ENCODE measurements at places on chromosomes 3 and 15. TPM values are rescaled to one million over a fixed set of nuclear protein-coding genes. Genes with fewer than 3 reads are reported as not detected.
A peak's percentile ranks its signal among the peaks of the same experiment; 100 is the strongest.

- H3K27ac ChIP-seq, result peak overlapping the region; percentile 46
- peaks cover 38% of the 10 kb centered on the region for H3K4me1 ChIP-seq
- no peak for ATAC-seq
- H3K27me3 ChIP-seq, result no peaks in the 10 kb centered on the region
- no peaks in the 10 kb centered on the region for H3K36me3 ChIP-seq
Measured at GRCh38 chr15:85396554-85396953, 16.2 kb downstream of the AKAP13 start.

DNA sequence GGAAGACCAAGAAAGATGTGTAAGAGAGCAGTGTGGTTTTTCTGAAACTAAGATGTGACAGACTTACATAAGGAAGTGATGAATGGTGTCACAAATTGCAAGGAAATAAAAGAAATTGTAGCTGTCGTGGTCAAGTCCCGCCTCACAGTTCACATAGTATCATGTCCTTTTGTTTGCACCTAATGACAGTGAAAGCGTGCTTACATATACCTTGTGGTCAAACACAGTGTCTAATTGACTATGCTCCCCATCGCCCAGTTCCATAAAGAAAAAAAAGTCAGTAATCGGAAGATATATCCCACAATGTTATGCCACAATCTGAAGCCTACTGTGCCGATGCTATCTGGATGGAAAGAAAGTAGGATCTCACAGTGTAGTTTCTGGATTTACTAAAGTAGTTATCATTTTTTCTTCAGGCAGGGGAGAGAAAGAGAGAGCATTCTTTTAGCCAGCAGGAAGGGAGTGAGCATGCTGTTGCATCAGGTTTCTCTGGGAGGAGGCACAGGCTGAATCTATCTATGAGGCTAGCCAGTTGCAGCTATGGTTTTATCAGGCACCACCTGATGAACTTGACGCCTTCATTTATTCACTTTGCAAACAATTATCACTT is 9.8 kb upstream of the PLSCR1 start:
- peak; percentile 33 for ATAC-seq
- no peaks in the 10 kb centered on the region for H3K36me3 ChIP-seq
- peaks cover 14% of the 10 kb centered on the region for H3K4me1 ChIP-seq
- H3K27ac ChIP-seq, result no peak overlapping the region
- H3K4me3 ChIP-seq, result no peak overlapping the region

HTR3E gene
- total RNA-seq, result not detected

DNA sequence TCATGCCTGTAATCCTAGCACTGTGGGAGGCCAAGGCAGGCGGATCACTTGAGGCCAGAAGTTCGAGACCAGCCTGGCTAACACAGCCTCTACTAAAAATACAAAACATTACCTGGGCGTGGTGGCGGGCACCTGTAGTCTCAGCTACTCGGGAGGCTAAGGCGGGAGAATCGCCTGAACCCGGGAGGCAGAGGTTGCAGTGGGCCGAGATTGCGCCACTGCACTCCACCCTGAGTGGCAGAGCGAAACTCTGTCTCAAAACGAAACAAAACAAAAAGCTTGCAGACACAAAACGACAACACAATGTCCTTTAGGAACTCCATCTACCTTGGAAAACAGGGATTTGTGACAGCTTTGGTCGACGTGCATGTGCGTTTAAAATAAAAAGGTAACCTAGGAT is 716 bp upstream of the KLHL24 start:
- H3K36me3 ChIP-seq, result no peaks in the 10 kb centered on the region
- H3K27me3 ChIP-seq, result no peaks in the 10 kb centered on the region
- H3K27ac ChIP-seq, result peak overlapping the region; percentile 81

PPP1R14D gene
- total RNA-seq, result not detected

COL6A5 gene
- not detected for total RNA-seq

- ATAC-seq, result no peak
- H3K4me1 ChIP-seq, result no peaks in the 10 kb centered on the region
Measured at GRCh38 chr3:161991901-161992540, 495.4 kb downstream of the OTOL1 start.

GOLGA8Q gene
- not detected for total RNA-seq

DNA sequence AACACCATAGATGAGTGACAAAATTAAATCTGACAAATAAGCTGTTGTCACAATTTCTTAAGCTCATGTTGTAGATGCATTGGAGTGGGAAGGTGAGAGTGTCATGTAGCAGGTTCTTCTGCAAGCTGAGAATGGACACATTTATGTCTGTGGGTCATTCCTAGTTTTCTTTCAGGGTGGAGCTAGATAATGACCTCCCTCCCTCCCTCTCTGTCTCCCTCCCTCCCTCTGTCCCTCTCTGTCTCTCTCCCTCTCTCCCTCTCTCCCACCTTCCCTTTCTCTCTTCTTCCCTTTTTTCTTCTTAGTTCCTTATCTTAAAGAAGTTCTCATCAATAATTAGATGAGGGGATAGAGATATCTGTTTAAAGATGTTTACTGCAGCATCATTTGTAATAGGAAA is 36.0 kb downstream of the PXYLP1 start:
- peaks cover 25% of the 10 kb centered on the region for H3K4me1 ChIP-seq
- H3K36me3 ChIP-seq, result peaks cover under 1% of the 10 kb centered on the region

DNA sequence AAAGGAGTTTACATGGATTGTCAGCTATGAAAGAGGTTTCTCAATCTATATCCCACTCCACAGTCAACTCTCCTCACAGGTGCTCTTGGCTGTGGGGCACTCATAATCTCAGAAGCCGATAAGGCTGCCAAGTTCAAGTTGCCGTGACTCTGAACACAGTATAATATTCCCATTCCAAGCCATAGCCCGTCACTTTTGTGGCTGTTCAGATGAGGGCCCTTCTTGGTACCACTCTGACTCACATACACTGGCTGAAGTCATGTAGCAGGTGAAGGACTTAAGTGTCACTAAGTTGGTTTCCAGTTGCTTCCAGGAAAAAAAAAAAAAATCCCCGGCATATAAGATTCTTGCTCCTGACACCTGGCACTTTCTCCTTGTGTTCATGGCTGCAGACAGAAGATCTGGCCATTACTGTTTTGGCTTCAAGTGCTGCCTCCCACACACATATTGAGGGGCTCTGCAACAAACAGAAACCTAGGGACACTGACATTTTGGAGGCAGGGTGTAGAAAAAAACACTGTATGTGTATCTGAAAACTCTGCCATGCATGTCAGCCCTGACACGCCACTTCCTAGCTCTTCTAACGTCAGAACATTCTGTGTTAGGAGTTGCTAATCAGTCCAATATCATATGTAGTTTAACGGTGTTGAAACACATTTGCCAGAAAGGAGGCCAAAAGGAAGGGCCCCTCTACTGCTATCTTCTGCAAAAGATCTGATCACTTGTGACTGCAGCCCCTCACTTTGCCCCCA is 170.2 kb upstream of the ICE2 start:
- H3K36me3 ChIP-seq, result no peaks in the 10 kb centered on the region
- H3K4me1 ChIP-seq, result peaks cover 62% of the 10 kb centered on the region
- ATAC-seq, result no peak
- H3K27me3 ChIP-seq, result no peaks in the 10 kb centered on the region

CNTN6 gene
- total RNA-seq, result not detected

DNA sequence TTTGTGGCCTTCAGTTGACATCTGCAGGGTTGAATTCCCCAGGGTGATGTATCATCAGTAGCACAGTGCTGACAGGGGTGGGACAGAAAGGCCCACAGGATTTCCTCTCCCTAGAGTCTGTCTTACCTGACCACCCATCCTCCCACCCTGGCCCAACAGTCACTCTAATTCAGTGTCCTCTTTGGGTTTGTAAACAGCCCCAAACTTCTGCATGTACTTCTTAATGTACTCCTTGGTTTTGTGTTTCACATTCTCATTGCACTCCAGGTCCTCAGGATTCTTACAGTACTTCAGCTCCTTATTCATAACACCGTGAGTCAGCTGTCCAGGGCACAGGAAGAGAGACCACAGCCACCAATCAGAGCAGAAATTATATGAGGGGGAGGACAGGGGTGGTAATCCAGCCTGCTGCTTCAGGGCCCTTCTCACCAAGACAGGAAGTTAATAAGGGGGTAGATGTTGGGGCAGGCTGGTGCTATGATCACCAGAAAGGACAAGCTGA is 37.5 kb downstream of the NBEAL2 start:
- peak; percentile 86 for ATAC-seq
- peak overlapping the region; percentile 76 for H3K4me3 ChIP-seq
- H3K27ac ChIP-seq, result peak overlapping the region; percentile 90
- H3K4me1 ChIP-seq, result peaks cover 31% of the 10 kb centered on the region

GRCh38 chr3:53346922-53347260 is 452 bp downstream of the DCP1A start:
- peak overlapping the region; percentile 99 for H3K27ac ChIP-seq
- peak overlapping the region; percentile 98 for H3K4me3 ChIP-seq
- peaks cover 46% of the 10 kb centered on the region for H3K36me3 ChIP-seq
- ATAC-seq, result peak; percentile 8
- peaks cover 18% of the 10 kb centered on the region for H3K4me1 ChIP-seq
- no peaks in the 10 kb centered on the region for H3K27me3 ChIP-seq

Data from activated T-helper 17 cell treated with anti-CD3 and anti-CD28 coated beads, Interleukin-2, amount 50 U/mL, for 72 hours (primary cell).